ENCODE measurements at places on chromosomes 5 and 9.

- DNase-seq: no peak
Measured at GRCh38 chr5:126044111-126044668, 379.0 kb upstream of the GRAMD2B start.

DNA sequence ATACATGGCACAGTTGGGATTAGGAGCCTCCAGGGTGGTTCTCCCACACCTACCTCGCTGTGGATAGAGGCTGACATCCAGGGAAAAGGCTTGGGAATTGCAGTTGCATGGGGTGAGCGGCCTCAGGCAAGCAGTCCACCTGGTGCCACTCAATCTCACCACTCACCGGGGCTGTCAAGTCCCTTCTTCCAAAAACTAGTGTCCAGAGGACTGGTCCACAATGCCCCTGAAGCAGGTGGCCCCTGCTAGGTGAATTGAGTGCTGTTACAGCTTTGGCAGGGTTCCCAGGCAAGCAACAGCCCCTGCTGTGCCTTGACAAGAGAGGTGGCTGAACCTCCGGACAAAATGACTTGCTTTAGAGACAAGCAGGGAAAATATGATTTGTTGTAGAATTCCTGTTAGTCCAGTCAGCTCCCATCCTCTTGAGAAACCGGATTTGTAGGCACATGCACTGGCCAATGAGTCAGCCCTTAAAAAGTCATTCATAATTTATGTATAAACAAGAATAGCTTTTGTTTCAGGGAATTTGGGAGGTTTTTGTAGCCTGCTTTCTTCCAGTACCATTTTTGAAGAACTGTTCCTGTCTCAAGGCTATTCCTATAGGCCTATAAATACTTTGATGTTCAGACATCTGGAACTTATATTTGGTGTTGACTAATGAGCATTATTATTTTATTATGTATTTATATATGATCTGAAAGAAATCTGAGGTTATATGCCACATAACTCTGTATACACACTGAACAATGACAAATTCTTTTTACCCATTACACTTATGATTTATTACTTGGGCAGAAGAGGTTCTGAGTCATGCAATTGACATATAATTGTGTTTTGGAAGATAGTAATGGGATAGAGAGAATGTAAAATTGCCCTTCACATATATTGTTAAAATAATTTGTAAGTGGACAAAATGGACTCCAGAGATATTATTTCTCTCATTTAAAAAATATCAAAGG lies 411.1 kb downstream of the ACTL7B start:
- DNase-seq: peak; percentile 21

- DNase-seq: no peak
Measured at GRCh38 chr5:96584712-96585111, 77.5 kb upstream of the CAST start.

DNA sequence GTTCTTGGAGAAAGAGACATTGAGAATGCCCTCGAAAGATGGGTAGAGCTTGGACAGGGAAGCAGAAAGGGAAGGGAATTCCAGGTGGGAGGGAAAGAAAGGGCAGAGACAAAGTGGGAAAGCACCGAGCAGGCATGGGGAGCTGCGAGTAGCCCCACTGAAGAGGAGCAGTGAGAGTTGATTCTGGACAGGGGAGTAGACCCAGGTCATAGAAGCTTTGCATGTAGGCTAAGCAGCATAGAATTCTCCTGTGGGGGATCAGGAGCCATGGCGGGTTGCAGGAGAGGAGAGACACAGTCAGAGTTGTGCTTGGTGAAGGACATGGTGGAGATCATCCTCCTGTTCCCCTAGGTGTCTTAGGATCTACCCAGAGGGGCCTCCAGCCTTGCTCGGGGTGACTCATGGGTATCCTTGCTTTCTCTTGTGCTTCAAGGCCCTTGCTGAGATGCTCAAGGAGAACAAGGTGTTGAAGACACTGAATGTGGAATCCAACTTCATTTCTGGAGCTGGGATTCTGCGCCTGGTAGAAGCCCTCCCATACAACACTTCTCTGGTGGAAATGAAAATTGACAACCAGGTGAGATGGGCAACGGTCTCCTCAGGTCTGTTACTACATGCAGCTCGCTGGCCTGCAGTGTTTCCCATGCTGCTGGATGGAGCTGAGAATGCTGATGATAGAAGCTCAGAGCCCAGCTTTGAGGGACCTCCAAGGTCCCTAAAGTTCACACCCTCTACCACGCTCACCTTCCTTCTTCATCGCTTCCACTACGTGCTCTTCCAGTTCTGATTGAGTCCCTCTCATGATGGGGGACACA lies 64.5 kb downstream of the TSTD2 start:
- DNase-seq: no peak

DNA sequence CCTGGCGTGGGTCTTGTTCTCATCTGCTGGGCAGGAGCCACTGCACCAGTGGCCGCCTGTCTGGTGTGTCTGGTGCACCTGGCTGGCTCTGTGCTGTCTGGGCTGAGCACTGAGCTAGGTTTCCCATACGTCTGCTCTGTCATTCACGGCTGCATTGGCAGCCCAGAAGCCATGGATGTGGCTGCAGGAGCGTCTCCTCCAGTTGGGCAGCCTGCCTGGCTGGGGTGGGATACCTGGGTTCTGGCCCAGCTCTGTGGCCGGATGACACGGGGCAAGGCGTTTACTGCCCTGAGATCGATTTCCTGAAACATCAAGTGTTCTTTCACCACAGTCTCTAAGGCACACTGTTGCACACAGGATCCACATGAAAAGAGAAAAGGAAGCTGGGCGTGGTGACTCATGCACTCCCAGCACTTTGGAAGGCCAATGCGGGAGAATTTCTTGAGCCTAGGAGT lies 25.5 kb upstream of the SLC25A51 start:
- peak; percentile 44 for DNase-seq

DNA sequence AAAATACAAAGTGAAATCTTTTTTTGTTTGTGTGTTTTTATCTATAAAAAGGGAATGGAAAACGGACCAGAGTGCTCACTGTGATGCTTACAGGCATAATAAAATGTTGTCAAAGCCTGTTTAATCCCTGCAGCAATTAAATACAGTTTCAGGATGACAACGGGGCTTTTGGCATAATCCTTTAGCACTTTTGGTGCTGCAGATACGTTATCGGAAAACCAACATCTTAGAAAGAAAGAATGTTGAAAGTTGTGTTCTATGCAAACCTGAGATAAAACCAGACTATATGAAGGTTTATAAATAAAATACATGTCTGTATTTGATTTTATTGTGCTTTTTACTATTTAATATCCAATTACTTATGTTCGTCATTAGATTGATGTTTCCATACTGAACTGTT lies 307.4 kb upstream of the DAB2 start:
- DNase-seq: no peak

DNA sequence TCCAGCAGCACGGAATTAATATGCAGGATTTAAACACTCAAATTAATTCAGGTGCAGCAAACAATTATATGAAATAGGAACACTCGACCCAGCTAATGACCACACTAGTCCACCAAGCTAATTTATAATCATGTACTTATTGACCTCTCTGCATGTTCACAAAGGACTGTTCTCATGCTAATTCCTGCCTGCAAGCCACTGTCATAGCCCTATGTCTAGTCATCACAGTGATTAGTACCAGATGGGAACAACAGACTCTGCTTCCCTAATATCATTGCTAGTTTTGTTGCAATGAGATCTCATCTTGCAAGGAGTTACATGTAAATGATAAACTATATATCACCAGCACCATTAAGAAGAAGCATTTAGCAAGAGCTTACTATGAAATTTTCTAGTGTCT lies 553.0 kb upstream of the GRAMD2B start:
- DNase-seq: no peak

GRCh38 chr9:108150736-108151586 lies 661.4 kb upstream of the KLF4 start:
- no peak for DNase-seq

DNA sequence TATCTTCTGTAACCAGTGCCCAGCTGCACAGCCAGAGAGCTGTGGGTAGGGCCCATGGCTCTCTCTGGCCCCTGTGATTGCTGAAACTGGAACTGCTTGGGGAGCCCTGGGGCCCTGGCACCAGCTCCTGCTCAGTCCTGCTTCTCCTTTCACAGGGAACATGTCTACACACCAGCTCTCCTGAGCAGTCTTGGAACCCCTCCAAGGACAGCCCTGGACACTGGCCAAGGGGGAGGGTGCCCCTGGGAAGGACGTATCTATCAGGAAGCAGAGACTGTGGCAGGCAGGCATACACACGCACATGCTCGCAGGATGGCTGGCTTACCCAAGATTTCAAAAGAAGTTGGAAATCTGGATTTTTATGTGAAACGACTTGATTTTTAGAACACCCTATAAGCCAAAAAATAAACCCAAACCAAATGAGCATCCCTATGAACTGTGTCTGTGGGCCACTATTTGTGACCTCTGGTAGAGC lies 8.8 kb upstream of the TRAF1 start:
- DNase-seq: peak; percentile 96

DNA sequence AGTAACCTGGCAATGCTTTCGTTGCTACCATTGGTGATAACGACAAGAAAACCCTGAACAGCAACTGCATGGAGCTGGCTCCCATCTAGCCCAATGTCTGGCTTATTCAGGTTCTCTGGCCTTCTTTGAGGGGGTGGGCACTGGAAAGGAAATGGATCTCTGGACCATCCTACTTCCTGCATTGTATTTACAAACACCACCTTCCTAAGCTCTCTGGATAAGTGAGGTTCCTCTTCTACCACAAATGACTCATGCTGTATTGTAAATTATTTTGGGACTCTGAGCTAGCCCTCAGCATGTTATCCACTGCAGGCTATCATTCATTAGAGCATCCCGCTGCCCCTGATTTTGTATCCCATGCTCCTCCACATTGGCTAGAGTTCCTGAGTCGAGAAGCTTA lies 136.9 kb upstream of the KLF9 start:
- DNase-seq: no peak

DNA sequence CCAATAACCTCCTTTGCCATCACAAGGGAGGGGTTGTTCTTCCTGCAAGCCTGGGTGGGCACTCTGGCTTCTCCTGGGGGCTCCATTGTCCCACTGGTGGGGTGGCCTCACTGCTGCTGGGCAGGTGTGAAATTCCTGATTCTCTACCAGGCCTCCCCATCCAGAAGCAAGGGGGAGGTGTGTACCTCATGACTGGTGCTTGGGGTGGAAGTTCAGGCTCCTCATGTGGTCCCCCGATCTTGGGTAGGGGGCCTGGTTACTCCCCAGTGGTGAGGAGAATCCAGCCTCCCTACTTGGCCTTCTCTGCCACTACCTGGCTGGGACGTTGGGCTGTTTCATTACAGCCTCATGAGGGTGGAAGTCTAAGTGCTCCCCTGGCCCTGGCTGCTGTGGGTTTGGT lies 433.9 kb downstream of the IRX2 start:
- DNase-seq: no peak

GRCh38 chr5:306011-306805 lies 15.3 kb upstream of the AHRR start:
- no peak for DNase-seq

DNA sequence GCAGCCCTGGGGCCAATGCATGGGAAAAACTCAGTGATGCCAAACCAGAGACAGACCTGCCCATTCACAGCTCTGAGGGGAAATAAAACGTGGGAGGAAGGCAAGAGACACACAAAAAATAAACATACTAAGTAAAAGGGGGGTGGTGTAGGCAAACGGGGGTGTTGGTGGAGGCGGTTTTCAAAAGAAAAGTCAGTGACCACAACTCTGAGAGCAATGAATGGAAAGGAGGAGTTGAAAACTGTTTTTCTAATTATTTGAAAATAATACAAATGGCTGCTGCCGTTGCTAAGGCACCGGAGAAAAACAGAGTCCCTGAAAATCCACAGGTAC lies 293.5 kb downstream of the EFNA5 start:
- DNase-seq: no peak

- peak; percentile 97 for DNase-seq
Measured at GRCh38 chr5:180090098-180090768, 18.7 kb upstream of the RNF130 start.

GRCh38 chr9:88344013-88344412 lies 44.2 kb upstream of the SPIN1 start:
- DNase-seq: no peak

DNA sequence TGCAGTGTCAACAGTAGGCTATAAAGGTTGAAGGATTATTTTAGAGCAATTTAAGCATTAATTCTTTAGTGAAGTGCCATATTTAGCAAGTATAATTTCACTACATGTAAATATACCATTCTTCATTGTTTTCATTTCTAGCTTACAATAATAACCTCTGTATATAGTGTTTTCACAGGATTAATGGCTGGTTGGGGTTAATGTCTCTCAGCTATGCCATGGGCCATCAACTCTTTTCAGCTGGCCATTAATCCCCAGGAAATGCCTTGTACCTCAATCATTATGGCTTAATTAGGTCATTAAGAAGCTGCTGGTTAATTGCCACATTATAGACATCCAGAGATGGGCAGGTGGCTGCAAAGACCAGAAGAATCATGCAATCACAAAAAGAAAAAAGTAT lies 715.1 kb downstream of the MAT2B start:
- DNase-seq: no peak

GRCh38 chr9:366620-367019 lies 152.0 kb downstream of the DOCK8 start:
- DNase-seq: no peak

DNA sequence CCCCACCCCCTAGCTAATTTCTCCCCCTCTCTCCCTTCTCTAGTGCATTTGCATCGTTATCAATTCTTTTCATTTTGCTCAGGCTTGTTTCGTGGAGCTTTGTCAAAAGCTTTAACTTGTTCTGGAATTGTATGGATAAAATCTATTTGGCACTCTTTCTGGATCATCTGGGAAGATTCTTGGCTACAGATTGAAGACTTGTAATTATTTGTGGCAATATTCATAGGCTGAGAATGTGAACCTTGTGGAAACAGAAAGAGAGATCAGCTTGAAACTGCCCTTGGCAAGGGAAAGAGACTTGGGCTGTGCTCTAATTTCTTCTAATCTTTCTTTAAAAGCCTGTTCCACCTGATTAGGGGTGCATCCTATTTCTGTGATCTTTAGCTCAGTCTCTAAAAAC lies 340.6 kb upstream of the DAB2 start:
- DNase-seq: no peak

Data from upper lobe of left lung (tissue), 6 donors.